CD4-positive, alpha-beta T cell (primary cell): ENCODE measurements at places on chromosomes 6 and 20.
A peak's percentile ranks its signal among the peaks of the same experiment; 100 is the strongest.

DNA sequence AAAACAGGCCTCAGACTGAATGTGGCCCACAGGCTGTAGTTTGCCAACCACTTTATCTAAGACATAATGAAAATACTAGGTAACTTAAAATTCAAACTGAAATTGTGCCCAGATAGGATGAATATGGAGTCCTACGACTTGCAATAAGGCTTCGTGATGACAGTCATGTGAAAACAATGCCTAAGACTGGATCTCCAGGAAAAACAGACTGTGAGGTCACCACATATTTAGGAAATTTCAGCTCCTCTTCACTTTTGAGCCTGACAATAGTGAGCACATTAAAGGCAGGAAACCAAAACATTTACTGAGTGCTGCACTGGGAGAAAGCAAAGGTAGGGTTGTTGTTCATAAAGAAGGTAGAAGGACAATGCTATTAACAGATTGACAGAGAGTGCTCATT lies 50.0 kb downstream of the RTN4IP1 start:
- H3K27me3 ChIP-seq: no peaks in the 10 kb centered on the region
- H3K36me3 ChIP-seq: peaks cover 16% of the 10 kb centered on the region
- no peak overlapping the region for H3K27ac ChIP-seq
- H3K4me1 ChIP-seq: no peaks in the 10 kb centered on the region

- H3K27me3 ChIP-seq: no peaks in the 10 kb centered on the region
- no peaks in the 10 kb centered on the region for H3K36me3 ChIP-seq
- DNase-seq: peak; percentile 38
These were observed 65.2 kb downstream of the STX11 start for GRCh38 chr6:144215402-144215931.

DNA sequence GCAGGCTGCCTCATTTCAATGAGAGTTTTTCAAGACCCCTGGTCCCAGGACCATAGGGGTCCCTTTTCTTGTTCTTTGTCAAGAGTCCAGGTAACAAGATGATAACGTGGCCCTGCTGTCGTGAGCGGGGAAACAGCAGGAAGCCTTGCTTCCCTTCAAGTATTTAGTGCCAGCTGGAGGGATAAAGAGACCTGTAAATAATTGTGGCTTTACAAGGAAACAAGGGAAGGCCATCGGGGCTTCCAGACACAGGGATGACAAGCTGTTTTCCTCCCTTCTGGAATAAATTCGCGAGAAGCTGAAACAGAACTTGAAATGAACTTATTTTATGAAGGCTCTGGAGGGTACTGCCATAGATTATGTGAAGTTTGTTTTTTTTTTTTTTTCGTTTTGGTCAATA lies 163.2 kb downstream of the SYNDIG1 start:
- H3K36me3 ChIP-seq: no peaks in the 10 kb centered on the region
- H3K27ac ChIP-seq: no peak overlapping the region
- H3K4me1 ChIP-seq: no peaks in the 10 kb centered on the region
- no peak for DNase-seq
- H3K27me3 ChIP-seq: peaks cover 5% of the 10 kb centered on the region

DNA sequence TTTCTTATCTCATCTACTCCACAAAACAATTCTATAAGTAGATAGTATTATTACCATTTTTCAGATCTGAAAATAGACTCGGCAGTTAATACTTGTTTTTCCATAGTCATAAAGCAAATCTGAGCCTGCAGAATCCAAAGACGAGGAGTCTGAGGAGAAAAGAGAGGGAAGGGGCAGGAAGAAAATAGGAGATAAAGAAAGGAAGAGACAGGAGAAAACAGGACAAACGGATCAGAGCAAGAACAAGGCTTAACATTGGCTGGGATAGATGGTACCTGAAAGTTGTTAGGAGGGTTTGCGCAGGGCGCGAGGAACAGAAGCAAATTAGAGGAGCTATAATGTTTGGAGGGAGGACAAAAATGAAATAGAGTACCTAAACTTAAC lies 639 bp upstream of the PPIL1 start:
- DNase-seq: no peak
- peak overlapping the region; percentile 69 for H3K4me3 ChIP-seq
- H3K27ac ChIP-seq: peak overlapping the region; percentile 82
- H3K36me3 ChIP-seq: peaks cover 7% of the 10 kb centered on the region
- peaks cover 5% of the 10 kb centered on the region for H3K27me3 ChIP-seq

DNA sequence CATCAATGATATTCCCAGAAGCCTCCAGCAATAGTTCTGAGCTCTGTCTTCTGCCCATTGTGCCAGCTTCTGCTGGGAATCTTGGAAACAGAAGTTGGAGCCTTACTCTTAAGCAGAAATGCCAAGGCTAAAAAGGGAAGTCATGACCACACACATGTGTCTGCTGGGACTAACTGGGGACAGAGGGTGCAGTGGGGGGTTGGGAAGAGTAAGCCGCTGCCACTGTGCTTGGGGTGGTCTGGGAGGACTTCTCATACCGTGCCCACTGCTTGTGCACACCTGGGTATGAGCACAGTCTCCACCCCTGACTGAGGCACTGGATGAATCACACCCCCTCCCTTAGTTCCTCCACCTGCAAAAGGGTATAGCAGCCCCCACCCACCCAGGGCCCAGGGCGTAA lies 90.7 kb downstream of the CDC5L start:
- H3K27ac ChIP-seq: no peak overlapping the region
- no peaks in the 10 kb centered on the region for H3K36me3 ChIP-seq
- H3K4me3 ChIP-seq: no peak overlapping the region

GRCh38 chr6:109292420-109292819 lies 89.8 kb downstream of the CD164 start:
- peaks cover 2% of the 10 kb centered on the region for H3K4me1 ChIP-seq
- no peak overlapping the region for H3K27ac ChIP-seq
- no peak for DNase-seq
- H3K36me3 ChIP-seq: no peaks in the 10 kb centered on the region
- H3K27me3 ChIP-seq: no peaks in the 10 kb centered on the region
- H3K4me3 ChIP-seq: no peak overlapping the region

DNA sequence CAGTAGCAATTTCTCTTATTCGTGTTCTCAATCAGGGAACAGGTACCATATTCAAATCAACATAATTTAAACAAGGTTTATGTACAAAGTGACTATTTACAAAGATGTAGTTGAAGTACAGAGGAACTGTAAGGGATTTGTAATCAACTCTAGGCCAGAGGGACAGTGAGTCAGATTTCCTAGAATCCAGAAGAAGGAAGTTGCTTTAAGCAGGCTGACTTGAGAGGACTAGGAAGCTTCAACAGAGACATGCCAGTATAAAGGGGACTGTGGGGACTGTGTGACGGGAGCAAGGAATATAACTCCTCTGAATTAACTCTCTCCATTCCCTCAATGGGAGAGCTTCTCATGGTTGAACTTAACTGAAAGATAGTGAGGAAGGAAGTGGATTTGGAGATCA lies 427.4 kb upstream of the JAG1 start:
- no peak for DNase-seq
- H3K4me3 ChIP-seq: no peak overlapping the region
- H3K27me3 ChIP-seq: no peaks in the 10 kb centered on the region

- H3K4me1 ChIP-seq: no peaks in the 10 kb centered on the region
- no peaks in the 10 kb centered on the region for H3K36me3 ChIP-seq
- DNase-seq: no peak
- H3K27me3 ChIP-seq: peaks cover 6% of the 10 kb centered on the region
These were observed 51.0 kb downstream of the RPS12 start for GRCh38 chr6:132865364-132865763.

DNA sequence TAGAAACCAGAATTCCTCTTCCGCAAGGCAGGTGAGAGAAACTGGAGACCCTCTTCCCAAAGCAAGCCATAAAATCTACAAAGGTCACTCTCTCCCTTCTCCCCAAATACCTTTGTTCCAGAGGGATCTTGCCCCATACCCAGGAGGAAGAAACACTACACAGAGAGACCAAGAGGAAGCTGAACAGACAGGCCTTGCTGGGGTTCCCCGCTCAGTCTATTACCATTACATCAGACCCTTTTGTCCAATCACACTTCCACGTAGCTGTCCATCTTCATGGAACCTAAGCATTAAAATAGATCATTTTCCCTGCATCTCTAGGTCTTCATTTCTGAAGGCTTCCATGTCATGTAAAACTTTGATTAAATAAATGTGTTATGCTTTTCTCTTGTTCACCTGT lies 32.1 kb downstream of the METTL24 start:
- H3K4me1 ChIP-seq: no peaks in the 10 kb centered on the region
- no peak overlapping the region for H3K4me3 ChIP-seq
- H3K36me3 ChIP-seq: no peaks in the 10 kb centered on the region
- no peak for DNase-seq
- H3K27me3 ChIP-seq: peaks cover 5% of the 10 kb centered on the region

DNA sequence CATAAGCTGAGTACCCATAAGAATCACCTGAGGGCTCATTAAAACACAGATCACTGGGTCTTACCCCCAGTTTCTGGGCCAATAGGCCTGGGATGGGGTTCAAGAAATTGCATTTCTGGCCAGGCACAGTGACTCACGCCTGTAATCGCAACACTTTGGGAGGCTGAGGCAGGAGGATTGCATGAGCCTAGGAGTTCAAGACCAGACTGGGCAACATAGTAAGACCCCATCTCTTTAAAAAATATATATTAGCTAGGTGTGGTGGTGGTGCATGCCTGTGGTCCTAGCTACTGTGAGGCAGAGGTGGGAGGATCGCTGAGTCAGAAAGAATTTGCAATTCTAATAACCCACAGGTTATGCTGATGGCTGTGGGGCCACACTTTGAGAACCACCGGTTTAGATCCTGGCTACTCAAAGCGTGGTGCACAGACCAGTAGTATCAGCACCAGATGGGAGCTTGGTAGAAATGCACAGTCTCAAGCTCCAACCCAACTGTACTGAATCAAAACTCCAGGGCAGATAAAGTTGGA lies 2.0 kb downstream of the CCM2L start:
- H3K4me3 ChIP-seq: no peak overlapping the region
- H3K36me3 ChIP-seq: no peaks in the 10 kb centered on the region
- no peak for DNase-seq

- no peak overlapping the region for H3K4me3 ChIP-seq
- H3K27me3 ChIP-seq: peaks cover 14% of the 10 kb centered on the region
- no peaks in the 10 kb centered on the region for H3K36me3 ChIP-seq
- no peaks in the 10 kb centered on the region for H3K4me1 ChIP-seq
These were observed 13.1 kb downstream of the JAG1 start for GRCh38 chr20:10660661-10661060.

- no peak overlapping the region for H3K4me3 ChIP-seq
- H3K4me1 ChIP-seq: peaks cover 14% of the 10 kb centered on the region
- H3K36me3 ChIP-seq: no peaks in the 10 kb centered on the region
- H3K27ac ChIP-seq: no peak overlapping the region
- no peak for DNase-seq
- no peaks in the 10 kb centered on the region for H3K27me3 ChIP-seq
These were observed 25.2 kb downstream of the MAP7 start for GRCh38 chr6:136524936-136525413.

GRCh38 chr6:160510199-160510598 lies 153.9 kb downstream of the LPA start:
- no peak for DNase-seq
- H3K4me1 ChIP-seq: no peaks in the 10 kb centered on the region
- H3K27me3 ChIP-seq: no peaks in the 10 kb centered on the region
- H3K36me3 ChIP-seq: no peaks in the 10 kb centered on the region
- no peak overlapping the region for H3K4me3 ChIP-seq
- H3K27ac ChIP-seq: no peak overlapping the region

GRCh38 chr20:6311841-6312655 lies 189.2 kb upstream of the FERMT1 start:
- DNase-seq: no peak
- H3K27me3 ChIP-seq: no peaks in the 10 kb centered on the region
- H3K4me1 ChIP-seq: no peaks in the 10 kb centered on the region
- no peak overlapping the region for H3K4me3 ChIP-seq
- no peaks in the 10 kb centered on the region for H3K36me3 ChIP-seq

DNA sequence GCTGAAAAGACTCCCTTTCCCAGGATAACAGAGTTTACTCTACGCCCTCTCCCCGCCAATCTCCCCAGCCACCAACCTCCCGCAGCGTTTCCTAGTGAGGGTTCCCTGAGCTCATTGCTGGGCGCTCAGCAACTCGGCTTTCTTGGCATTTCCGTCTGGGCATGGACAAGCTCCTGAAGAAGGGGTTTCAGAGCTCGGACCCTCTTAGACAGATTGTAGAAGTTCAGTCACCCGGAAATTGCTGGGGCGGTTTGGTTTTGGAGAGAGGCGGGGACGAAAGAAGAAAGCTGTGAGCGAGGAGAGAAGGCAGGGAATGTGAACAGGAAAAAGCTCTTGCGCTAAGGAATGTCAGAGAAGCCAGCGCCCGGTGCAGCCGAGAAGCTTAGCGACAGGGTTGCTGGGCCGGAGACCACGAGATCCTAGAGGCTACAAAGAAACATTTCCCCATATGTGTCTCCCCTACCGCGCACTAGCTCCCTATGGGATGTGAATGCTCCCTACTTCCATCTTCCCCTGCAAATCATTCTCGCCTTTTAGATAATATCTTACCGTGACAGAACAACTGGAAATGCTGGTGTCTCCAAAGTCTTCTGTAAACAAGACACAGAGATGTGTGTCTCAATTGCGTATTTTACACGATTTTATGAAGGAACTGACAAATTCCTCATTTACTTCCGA lies 15.8 kb downstream of the POM121L2 start:
- H3K27ac ChIP-seq: no peak overlapping the region
- no peaks in the 10 kb centered on the region for H3K36me3 ChIP-seq
- H3K4me3 ChIP-seq: no peak overlapping the region
- DNase-seq: no peak
- H3K27me3 ChIP-seq: peaks cover 88% of the 10 kb centered on the region

GRCh38 chr6:168120390-168121302 lies 41.6 kb upstream of the FRMD1 start:
- H3K27ac ChIP-seq: no peak overlapping the region
- H3K36me3 ChIP-seq: no peaks in the 10 kb centered on the region
- H3K4me3 ChIP-seq: no peak overlapping the region
- DNase-seq: no peak
- no peaks in the 10 kb centered on the region for H3K4me1 ChIP-seq

- no peak overlapping the region for H3K27ac ChIP-seq
- H3K4me1 ChIP-seq: peaks cover 16% of the 10 kb centered on the region
- DNase-seq: no peak
These were observed 25.4 kb downstream of the SPATA2 start for GRCh38 chr20:49889935-49890333.

DNA sequence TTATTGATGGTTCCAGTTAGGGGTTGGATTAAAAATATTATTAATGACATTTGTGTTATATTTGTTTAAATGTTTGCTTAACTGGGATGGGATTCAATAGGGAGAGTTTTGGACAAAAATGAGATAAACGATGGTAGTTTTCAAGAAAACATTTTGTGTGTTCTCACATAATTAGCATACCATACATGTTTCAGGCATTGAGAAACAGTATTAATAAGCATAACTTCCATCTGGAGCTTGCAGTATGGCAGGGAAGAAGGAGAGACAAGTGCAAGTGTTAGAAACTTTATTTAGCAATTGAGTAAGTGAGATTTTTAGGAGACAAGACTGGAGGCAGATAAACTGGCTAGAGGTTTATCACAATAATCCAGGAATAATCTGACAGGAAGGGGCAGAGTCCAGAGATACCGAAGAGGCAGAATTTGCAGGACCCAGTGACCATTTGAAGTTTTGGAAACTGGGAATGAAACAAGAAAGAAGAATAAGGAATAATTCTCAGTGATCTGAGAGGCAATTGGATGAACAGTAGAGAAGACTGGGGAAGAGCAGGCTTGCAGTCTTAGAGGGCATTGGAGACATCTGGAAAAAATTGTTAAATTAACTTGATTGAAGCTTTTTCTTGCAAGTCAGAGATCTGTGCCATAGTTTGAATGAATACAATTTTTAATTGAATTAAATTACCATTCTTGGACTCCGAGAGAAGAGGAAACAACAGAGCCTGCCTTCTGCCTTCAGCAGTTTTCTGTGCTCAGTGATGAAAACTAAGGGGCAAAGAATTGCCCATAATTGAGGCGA lies 73.0 kb upstream of the PTCHD4 start:
- H3K36me3 ChIP-seq: no peaks in the 10 kb centered on the region
- H3K4me3 ChIP-seq: no peak overlapping the region
- H3K4me1 ChIP-seq: no peaks in the 10 kb centered on the region
- no peak for DNase-seq
- no peak overlapping the region for H3K27ac ChIP-seq
